ENCODE measurements at places on chromosomes 5 and 9.

DNA sequence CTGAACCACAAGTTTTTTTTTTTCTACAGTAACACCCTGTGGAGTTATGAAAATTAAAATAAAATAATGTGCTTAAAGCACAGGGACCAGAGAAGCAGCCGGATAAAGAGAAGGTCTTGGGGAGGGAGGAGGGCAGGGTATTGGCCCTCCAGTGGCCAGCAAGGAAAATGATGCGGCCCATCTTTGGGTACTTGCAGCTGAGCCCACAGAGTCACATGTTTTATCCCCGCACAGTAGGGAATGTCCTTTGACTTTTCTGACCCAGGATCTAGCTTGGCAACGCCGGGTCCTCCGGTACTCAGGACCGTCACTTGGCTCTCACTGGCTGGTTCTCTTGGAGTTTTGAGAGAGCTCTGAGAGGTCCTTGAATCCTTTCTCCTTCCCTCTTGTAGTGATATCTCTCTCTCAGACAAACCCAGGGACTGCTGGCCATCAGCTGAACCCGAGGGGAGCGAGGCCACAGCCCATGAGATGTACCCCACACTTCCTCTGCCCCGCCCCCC, 35.3 kb upstream of the HSPA9 start:
- DNase-seq, result no peak

DNA sequence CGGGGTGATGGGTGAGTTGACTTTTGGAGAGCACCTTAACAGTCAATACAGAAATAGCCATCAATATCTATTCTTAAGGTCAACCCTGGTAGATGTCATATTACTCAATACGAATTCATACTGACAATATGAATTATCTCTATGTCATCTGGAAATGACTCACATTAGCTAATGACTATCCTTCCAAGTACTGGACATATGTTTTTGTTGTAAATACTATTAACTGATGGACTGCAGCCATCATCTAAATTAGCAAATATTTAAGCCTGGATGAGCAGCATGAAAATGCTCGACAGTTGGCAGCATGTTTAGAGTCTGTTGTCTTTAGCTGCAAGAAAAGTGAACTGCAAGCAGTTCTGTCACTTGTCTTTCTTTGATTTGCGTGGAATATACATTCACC, 19.6 kb upstream of the ISOC1 start:
- no peak for DNase-seq

- DNase-seq, result peak; percentile 79
Observed at GRCh38 chr5:176846335-176847140, 36.2 kb downstream of the UNC5A start.

GRCh38 chr5:36704131-36704530, 97.7 kb downstream of the SLC1A3 start:
- no peak for DNase-seq

DNA sequence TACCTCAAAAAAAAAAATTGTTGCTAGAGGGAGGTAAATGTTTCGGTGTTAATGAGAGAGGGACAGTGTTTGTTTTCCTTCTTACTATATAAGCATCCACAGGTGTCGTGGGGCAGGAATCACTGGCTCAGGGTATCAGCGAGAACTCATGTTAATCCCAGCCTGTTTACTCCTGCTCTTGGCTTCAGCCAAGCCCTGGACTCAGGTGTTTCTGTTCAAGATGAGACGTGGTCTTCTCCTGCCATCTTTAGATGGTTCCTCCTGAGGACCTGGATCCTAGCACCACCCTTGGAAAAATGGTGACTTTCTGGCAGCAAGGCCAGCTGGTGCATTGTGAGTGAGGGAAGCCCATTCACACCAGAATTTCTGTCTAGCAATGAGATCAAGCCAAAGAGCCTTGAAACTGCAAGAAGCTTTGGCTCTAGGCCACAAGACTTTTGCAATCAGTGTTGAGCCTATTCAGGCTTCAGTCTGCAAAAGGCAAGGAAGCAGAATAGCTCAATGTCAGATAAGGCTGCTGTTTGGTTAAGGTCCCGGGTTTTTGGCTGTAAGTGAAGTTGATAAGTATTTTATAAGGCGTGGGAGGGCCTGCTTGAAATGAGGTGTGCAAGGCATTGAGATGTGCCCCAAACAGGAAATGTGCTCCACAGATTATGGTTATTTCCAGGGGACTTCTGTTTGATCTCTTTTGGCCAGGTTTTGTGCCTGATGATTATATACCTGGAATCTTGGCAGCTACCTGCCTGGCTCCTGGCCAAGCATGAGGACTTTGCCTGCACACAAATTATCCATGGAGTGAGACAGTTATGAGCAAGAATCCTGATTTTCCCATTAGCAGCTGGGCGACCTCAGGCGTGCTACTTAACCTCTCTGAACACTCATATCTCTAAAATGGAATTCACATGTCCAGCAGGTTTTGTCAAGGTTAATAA, 99.8 kb downstream of the TENT4A start:
- DNase-seq, result no peak

All from H54 (cell line).